Left ventricle myocardium inferior (tissue), 1 donor: ENCODE measurements at places on chromosomes 1 and 21. TPM values are rescaled to one million over a fixed set of nuclear protein-coding genes. Genes with fewer than 3 reads are reported as not detected.

DNA sequence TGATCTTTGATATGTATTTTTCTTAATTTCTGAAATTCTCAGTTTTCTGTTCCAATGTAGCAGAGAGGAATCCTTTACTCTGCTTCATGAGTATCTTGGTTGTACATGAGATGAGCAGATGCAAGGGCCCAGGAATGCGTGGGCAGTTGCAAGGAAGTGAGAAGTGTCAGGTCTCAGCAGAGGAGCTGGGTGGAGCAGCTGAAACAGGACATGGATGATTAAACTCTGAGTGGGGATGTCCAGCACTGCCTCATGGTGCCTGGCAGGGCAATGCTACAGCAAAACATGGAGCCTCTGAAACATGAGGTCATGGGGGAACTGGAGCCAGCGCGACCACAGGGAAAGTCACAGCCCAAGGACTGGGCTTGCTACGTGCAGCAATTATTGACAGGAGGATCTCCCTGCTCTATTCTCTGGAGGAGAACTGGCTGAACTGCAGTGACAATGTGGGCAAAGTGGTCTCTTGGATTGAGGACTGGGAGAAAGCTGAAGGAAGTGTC, 48.4 kb downstream of the COLGALT2 start:
- peak; percentile 50 for DNase-seq
- peak overlapping the region; percentile 51 for H3K27ac ChIP-seq
- H3K4me1 ChIP-seq = peaks cover 42% of the 10 kb centered on the region
- H3K36me3 ChIP-seq = no peaks in the 10 kb centered on the region
- H3K27me3 ChIP-seq = no peaks in the 10 kb centered on the region
- no peak overlapping the region for H3K4me3 ChIP-seq

The ELF3 gene
- 0.60 TPM for total RNA-seq

GRCh38 chr1:2435091-2435490, 22.7 kb upstream of the PEX10 start:
- H3K27ac ChIP-seq = no peak overlapping the region
- no peaks in the 10 kb centered on the region for H3K36me3 ChIP-seq
- no peaks in the 10 kb centered on the region for H3K4me1 ChIP-seq
- peaks cover 69% of the 10 kb centered on the region for H3K27me3 ChIP-seq

DNA sequence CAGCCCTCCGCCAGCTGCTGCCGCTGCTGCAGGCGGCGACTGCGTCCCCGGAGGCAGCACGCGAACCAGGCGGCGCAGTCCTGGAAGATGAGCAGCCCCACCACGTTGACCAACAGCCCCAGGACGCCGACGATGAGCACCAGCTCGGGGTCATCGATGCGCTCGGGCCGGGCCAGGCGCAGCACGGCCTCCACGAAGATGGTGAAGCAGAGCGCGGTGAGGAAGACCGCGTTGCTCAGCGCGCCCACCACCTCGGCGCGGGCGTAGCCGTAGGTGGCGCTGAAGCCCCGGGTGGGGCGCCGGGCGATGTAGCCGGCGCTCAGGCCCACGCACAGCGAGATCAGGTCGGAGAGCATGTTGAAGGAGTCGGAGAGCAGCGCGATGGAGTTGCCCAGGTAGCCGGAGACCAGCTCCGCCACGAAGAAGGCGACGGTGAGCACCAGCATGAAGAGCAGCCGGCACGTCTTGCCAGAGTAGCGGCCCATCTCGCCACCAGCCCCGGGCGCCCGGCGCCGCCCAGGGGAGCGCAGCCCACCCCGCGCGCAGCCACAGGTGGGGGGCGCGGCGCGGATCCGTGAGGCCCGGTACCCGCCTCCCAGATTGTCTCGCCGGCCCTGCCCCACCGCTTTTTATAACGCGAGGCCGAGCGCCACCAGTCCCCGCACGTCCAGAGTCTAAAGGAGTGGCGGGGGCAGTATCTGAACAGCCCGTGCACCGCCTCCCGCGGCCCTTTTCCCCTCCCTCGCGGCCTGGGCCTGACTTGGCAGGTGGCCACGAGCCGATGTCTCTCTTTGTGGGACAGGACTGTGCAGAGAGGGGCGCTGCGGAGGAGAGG, at the start of gene SLC30A10:
TSS of gene SLC30A10 (minus strand) at position 602 of the 835 bp plus-strand sequence. CDS start at position 485, 117 bp downstream.
- DNase-seq = no peak
- H3K27ac ChIP-seq = no peak within 1 kb of the TSS

DNA sequence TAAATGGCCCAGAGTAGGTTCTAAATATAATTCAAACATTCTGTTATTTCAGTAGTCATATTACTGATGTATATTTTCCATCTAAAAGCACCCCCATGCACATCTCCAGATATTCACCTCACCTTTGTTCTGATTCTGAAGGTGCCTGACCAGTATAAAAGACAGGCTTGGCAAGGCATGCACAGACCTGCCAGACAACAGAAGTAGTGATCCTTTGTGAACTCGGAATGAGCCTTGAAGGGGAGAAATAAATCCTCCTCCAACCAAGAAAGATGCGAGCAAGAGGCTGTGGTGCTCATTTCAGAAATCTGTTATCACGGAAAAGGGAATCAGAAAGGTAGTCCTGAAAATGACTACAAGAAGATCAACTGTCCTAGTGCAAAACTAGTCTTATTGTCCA, 287.3 kb downstream of the VAV3 start:
- H3K27me3 ChIP-seq = no peaks in the 10 kb centered on the region
- no peak overlapping the region for H3K27ac ChIP-seq
- H3K4me1 ChIP-seq = no peaks in the 10 kb centered on the region
- H3K4me3 ChIP-seq = no peak overlapping the region
- H3K36me3 ChIP-seq = no peaks in the 10 kb centered on the region
- DNase-seq = no peak

- H3K27me3 ChIP-seq = peaks cover 90% of the 10 kb centered on the region
- no peaks in the 10 kb centered on the region for H3K4me1 ChIP-seq
- H3K36me3 ChIP-seq = no peaks in the 10 kb centered on the region
- no peak overlapping the region for H3K27ac ChIP-seq
These were observed 234.4 kb downstream of the PTPRU start for GRCh38 chr1:29470788-29471119.

DNA sequence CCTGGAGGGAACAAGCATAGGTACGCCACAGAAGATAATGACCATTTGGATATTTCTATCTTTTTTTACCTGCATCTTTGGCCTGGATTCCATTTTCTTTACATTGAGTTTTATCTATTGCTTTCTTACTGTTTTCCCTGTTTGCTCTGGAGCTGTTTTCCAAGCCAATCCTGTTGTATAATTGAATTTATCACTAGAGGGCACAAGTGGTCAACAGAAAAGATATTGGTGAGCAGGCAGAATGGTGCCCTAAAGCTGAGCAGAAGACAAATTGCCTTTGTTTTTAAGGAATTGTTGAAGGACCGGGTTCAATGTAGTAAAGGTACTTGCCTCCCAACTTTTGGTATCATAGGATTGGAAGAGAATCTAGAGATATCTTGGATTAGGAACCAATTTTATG, 152.8 kb downstream of the PPP1R12B start:
- DNase-seq = no peak
- no peak overlapping the region for H3K4me3 ChIP-seq
- H3K4me1 ChIP-seq = peaks cover 73% of the 10 kb centered on the region
- H3K27ac ChIP-seq = peak overlapping the region; percentile 24
- H3K27me3 ChIP-seq = no peaks in the 10 kb centered on the region

- no peaks in the 10 kb centered on the region for H3K27me3 ChIP-seq
- no peak overlapping the region for H3K4me3 ChIP-seq
- H3K36me3 ChIP-seq = no peaks in the 10 kb centered on the region
- H3K4me1 ChIP-seq = peaks cover 23% of the 10 kb centered on the region
These were observed 20.0 kb upstream of the SYDE2 start for GRCh38 chr1:85220756-85221201.

GRCh38 chr1:113040041-113040440, 33.0 kb upstream of the LRIG2 start:
- no peak overlapping the region for H3K4me3 ChIP-seq
- H3K36me3 ChIP-seq = no peaks in the 10 kb centered on the region
- H3K4me1 ChIP-seq = peaks cover 14% of the 10 kb centered on the region
- DNase-seq = no peak
- H3K27me3 ChIP-seq = no peaks in the 10 kb centered on the region

DNA sequence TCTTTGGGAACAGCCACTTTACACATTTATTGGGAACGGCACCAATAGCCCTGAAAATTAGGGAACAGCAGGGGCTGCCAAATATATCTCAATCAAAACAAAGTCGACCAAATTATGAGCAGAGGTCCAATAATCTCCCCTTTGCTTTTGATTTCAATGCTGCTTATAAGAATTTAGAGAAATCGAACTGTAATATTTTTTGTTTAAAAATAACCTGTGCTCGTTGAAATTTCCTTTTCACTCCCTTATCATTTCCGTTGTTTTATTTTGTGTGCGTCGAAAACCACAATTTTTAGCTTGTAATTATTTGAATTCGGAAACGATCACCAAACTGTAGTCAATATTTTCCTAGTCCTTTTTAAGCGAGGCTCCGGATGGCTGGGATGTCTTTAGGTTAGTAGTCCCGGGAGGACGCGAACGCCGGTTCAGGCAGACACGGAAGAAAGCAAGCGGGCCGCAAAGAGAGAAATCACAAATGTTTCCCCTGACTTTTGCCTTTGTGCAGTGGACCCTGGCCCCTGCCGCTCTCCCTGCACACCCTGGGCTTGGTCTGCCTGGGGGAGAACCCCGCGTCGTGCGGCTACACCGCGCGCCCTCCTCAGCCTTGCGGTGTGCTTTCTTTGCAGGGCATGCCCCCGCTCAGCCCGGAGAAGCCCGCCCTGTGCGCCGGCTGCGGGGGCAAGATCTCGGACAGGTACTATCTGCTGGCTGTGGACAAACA, 2.3 kb downstream of the LHX9 start:
- H3K36me3 ChIP-seq = no peaks in the 10 kb centered on the region
- H3K27me3 ChIP-seq = peaks cover 100% of the 10 kb centered on the region
- H3K4me1 ChIP-seq = peaks cover 55% of the 10 kb centered on the region
- H3K4me3 ChIP-seq = peak overlapping the region; percentile 63
- DNase-seq = no peak

- peaks cover 39% of the 10 kb centered on the region for H3K4me1 ChIP-seq
- DNase-seq = no peak
- H3K36me3 ChIP-seq = peaks cover 9% of the 10 kb centered on the region
- H3K27ac ChIP-seq = peak overlapping the region; percentile 84
- no peak overlapping the region for H3K4me3 ChIP-seq
These were observed 16.6 kb downstream of the MYOG start for GRCh38 chr1:203069030-203069747.

The RNF11 gene
- total RNA-seq = 116 TPM

The RCAN1 gene
- total RNA-seq = 75.3 TPM

DNA sequence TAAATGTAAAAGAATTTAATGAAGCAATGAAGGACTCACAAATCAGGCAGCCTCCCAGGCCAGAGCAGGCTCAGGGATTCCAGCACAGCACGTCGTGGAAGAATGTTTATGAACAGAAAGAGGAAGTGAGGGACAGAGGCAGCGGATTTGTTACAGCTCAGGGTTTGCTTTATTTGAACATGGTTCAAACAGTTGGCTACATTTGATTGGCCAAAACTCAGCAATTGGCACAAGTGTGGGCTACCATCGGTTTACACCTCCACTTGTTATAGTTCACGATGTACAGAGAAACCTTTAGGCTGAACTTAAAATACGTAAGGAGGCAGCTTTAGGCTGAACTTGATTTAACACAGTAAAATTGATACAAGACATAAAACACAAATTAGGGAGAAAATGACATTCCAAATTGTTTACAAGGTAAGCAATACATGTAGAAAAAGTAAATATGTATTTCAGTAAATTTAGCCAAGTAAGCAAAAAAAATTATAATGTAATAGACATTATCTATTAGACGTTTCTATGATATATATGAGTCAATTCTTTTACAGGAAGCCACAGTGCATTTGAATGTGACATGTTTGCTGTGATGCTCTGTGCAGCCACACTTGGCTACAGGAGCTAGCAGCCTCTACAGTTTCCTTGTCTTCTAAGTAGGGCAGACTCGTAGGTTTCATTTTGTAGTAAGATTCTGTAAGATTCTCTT, 126.5 kb downstream of the ADSS2 start:
- no peak for DNase-seq
- H3K4me1 ChIP-seq = peaks cover 15% of the 10 kb centered on the region
- no peaks in the 10 kb centered on the region for H3K36me3 ChIP-seq

DNA sequence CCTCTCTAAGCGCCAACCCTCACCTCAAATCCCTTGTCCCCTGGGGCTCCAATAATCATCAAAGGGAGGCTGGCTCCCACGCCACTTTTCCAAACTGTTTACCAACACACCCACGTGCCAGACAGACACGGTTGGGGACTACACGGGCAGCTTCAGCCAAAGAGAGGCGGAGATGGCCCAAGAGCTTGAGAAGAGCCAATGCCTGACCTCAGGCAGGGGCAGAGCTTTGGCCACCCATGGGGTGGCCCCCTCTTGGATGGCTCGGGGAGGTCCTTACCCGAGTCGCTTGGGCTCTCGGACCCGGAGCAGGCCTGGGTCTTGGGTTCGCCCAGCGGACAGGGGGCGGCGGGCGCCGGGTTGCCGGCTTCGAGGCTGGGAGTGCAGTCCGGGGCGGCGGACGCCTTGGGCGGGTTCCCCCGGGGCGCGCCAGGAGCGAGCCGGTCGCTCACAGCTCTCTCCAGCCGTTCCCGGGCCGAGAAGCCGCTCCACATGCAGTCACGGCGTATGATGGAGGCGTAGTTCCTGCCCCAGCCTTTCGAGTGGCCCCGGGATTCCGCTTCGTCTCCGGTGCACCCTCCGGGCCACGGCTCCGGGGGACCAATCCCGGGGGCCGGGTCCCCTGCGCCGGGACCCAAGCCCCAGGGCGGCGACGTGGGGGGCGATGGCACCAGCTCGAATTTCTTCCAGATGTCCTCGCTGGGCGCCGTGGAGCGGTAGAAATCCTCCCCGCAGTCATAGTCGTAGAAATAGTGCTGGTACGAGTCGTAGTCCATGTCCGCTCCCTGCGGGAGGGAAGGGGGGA, 854 bp downstream of the MYCL start:
- H3K27me3 ChIP-seq = peaks cover 89% of the 10 kb centered on the region
- peak; percentile 18 for DNase-seq
- H3K4me3 ChIP-seq = peak overlapping the region; percentile 76
- peaks cover 20% of the 10 kb centered on the region for H3K4me1 ChIP-seq
- H3K36me3 ChIP-seq = no peaks in the 10 kb centered on the region
- peak overlapping the region; percentile 30 for H3K27ac ChIP-seq

DNA sequence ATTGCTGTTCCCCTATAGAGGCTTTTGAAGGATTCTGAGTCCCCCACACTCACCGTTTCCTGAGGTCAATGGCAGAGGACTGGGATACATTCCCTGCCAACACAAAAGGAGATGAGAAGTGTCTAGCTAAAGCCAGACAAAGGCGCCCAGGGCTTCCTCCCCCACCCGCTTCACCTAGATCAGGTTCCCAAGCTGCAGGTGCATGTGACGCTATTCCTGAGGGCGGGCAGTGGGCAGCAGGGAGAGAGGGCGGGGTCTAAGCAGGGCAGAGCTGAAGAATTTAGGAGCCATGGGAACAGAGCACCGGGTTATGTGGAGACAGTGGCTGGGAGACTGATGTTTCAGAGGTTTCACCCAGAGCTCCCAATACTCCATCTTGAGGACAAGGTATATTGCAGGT, 6.0 kb upstream of the ARHGEF2 start:
- peaks cover 64% of the 10 kb centered on the region for H3K4me1 ChIP-seq
- no peaks in the 10 kb centered on the region for H3K36me3 ChIP-seq
- H3K27ac ChIP-seq = peak overlapping the region; percentile 99
- DNase-seq = no peak
- H3K4me3 ChIP-seq = no peak overlapping the region

GRCh38 chr21:41149199-41149598, 18.8 kb upstream of the BACE2 start:
- no peaks in the 10 kb centered on the region for H3K36me3 ChIP-seq
- H3K27me3 ChIP-seq = peaks cover 30% of the 10 kb centered on the region
- peaks cover 8% of the 10 kb centered on the region for H3K4me1 ChIP-seq
- no peak overlapping the region for H3K27ac ChIP-seq
- DNase-seq = no peak
- H3K4me3 ChIP-seq = no peak overlapping the region

- DNase-seq = no peak
- peaks cover 34% of the 10 kb centered on the region for H3K4me1 ChIP-seq
- no peak overlapping the region for H3K4me3 ChIP-seq
These were observed 3.2 kb upstream of the TMEM63A start for GRCh38 chr1:225885336-225885735.
